Hematopoietic multipotent progenitor cell treated with erythropoietin and hydrocortisone succinate and interleukin-3 and kit ligand, for 8 days (in vitro differentiated cells): ENCODE measurements at places on chromosomes 2 and 18.

GRCh38 chr2:22153931-22154613, 1030.3 kb downstream of the TDRD15 start:
- DNase-seq, result no peak

GRCh38 chr18:46343931-46344372, 239.8 kb downstream of the HAUS1 start:
- DNase-seq, result no peak

DNA sequence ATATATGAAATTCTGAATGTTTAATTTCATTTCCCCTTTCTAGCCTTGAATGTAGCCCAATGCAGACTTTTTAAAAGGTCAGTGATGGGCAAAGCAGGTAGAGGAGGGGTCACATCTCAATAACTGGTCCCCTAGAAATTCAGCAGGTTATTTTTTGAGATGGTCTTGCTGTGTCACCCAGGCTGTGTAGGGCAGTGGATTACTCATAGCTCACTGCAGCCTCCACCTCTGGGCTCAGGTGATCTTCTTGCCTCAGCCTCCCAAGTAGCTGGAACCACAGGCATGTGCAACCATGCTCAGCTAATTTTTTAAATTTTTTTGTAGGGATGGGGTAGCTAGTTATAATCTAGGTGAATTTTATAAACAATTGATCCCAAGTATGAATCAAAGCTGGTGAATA, 8.8 kb downstream of the IAH1 start:
- no peak for DNase-seq

DNA sequence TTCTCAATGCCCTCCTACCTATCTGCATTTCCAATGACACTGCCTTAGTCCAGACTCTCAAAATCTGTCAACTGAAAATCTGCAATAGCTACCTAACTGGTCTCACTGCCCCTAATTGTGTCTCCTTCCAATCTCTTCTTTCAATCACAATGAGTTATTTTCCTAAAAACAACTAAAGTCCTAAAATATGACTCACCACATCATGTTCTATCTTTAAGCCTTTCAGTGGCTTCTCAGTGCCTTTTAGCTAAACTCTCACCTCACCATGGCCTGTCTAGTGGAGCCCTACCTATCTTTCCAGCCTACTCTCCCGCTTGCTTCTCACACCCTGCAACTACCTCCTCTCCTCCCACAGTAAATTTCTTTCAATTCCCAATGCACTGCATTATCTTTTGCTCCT, 220.9 kb upstream of the PKDCC start:
- no peak for DNase-seq

DNA sequence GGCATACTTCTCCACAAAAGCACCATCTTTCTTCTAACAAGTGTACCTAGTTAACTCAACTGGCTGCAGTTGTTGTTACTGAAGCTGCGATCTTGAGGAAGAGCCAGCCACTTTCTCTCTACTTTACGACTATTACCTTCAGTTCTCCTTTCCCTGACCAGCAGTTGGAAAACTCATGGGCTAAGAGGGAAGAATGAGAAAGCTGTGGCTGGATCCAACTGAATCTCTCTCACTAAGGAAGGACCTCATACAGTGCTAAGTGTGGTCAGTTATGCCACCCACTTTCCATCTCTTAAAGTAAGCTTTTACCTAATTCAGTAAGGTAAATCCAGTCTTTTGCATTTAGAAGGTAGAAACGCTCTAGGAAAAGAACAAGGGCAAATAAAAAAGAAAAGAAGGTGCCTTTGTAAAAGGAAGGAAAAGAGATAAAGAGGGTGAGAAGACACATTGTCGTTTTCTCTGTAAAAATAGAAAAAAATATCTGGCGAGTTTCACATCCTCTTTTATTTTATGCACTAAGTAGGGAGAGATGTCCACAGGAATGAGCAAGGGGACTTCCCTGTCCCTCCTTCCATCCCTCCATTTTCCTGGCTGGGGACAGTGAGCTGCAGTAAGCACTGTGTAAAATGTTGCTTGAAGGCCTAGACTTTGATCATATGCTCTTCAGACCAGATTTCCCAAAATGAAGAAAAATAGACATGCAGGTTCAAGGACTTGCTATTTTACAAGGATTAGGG, 73.4 kb downstream of the PLEKHM3 start:
- DNase-seq, result no peak

GRCh38 chr18:44356566-44357157, 324.0 kb upstream of the SETBP1 start:
- no peak for DNase-seq

GRCh38 chr18:52624702-52625101, 284.7 kb downstream of the DCC start:
- no peak for DNase-seq

DNA sequence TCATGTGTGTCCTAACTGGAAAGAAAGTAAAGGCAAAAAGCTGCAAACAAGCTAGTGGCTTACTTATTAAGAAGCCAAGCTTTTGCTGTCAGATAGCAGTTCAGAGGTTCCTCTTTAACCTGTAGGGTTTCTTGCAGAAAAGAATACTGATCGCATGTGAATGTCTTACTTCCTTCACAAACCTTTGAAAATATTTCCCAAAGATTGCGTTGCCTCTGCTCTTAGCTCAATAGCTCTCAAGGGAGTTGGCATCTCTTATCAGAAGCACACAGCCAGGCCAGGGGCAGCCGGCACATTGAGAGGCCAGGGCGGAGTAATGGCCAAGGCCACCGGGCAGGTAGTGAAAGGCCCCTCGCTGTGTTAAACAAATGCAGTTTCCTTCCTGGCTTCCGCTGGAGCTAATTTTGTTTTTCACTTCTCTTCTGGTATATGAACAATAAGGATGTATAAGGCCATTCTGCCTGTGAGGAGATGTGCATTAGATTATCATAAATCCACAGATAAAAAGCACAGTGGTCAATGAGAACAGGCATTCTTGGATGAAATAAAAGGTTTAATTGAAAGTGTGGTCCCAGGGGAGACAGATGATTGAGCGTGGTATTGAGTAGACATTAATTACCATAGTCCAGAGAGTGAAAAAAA, 542.4 kb upstream of the NRP2 start:
- DNase-seq, result peak; percentile 71
